ELF-1 (cell line): ENCODE measurements at places on chromosomes 3 and 15.

DNA sequence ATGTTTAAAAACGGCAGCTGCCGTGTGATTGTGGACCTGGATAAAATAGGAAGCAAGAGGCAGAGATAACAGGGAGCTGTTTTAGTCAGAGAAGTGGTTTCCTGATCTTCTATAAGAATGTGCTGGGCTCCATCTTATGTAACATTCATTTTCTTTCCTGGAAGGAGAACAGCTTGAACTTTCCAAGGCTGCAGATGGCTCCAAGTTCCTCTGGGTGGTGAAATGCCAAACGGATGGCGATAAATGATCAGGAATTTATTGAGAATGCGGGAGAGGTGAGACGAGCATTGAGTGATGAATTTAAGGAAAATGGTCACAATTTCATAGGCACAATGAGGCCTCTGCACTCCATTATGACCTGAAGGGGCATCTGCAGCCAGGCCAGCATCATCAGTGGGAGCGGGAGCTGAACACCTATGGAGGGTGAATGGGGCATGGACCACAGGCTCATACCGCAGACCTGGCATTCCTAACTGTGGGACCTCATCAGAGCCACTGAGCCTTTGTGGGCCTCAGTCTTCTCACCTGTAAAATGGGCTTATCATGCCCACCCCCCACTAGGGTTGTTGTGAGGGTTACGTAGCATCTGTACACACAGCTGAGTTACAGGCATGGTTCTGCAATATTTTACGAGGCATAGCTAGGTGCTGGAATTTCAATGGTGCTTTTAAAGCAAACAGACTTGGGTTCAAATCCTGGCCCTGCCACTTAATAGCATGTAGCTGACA, 17.1 kb downstream of the MGLL start:
- no peak for DNase-seq

DNA sequence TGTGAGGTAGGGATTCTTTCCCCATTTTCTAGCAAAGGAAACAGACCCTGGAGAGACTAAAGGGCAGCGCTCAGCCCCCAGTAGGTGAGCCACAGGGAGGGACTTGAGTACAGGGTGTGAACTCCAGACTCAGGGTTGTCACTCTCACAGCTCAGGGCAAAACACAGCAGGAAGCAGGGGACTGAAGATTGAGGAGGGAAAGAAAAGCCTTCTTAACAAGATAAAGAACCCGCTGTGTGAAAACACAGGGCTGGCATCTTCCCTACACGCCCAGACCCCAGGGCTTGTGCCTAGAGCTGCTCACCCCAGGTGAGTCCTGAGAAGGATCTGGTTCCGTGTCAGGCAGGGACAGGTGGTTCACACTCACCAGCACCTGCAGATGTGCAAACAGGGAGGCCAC, 59.6 kb downstream of the ABTB1 start:
- DNase-seq = peak; percentile 90

GRCh38 chr15:34154725-34155204, 52.9 kb downstream of the PGBD4 start:
- DNase-seq = no peak

- DNase-seq = no peak
Measured at GRCh38 chr15:46322753-46323152, 687.9 kb downstream of the SQOR start.

- no peak for DNase-seq
Measured at GRCh38 chr3:42732196-42732828, 29.7 kb upstream of the HHATL start.

GRCh38 chr15:31577108-31577507, 250.5 kb downstream of the KLF13 start:
- no peak for DNase-seq

DNA sequence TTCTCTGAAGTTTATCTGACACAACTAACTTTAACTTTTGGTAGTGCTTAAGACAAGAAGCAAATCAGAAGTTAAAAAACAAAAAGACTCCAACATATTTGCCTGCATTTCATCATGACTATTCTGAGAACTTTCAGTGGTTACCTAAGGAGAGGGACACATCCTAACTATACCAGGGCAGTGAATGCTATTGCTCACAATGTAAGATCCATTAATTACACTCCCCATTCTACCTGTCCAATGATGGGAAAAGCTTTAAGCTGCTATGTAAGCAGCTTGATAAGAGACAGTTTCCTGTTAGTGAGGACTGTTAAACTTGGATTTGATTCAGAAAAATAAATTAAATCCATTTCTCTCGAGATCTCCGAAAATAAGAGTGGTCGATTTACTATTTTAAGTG, 37.5 kb downstream of the SERPINI1 start:
- DNase-seq = no peak

- no peak for DNase-seq
Measured at GRCh38 chr15:95684126-95684525, 646.4 kb upstream of the NR2F2 start.

DNA sequence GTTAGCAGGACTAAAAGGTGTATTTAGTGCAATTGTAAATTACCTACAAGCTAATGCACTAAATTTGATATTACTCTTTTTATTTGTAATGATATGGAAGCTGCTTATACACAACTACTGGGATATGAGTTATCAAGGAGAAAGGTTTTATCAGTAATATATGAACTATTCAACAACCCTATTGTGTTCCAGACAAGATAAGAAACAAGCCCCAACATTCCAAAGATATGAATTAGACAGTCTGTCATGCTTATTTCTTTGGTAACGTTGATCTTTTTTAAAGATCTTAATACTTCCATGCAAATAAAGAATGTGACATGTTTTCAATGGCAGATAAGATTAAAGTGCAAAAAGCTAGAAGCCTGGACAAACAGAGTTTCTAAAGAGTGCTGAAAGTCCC, 314.0 kb upstream of the THBS1 start:
- no peak for DNase-seq

DNA sequence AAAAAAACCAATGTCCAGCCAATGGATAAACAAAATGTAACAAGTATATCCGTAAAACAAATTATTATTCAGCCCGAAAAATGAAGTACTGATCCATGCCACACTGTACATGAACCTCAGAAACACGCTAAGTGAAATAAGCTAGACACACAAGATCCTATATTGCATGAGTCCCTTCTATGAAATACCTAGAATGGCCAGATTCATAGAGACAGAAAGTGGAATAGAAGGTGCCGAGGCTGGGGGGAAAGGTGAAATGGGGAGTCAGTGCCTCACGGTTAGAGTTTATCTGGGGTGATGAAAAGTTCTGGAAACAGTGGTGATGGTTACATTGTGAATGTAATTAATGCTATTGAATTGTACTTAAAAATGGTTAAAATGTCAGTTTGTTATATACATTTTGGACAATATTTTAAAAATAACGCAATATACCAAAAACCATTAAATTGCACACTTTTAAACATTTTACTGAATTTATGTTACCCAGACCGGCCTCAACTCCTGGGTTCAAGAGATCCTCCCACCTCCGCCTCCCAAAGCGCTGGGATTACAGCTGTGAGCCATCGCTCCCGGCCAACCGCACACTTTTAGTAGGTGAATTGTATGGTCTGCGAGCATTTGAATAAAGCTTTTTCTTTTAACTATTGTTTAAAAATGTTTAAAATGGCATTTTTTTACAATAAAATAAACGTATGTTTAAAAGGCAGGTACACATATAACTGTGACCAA, 2.1 kb downstream of the RNF168 start:
- no peak for DNase-seq

GRCh38 chr3:72142028-72142427, 357.1 kb upstream of the PROK2 start:
- DNase-seq = no peak

DNA sequence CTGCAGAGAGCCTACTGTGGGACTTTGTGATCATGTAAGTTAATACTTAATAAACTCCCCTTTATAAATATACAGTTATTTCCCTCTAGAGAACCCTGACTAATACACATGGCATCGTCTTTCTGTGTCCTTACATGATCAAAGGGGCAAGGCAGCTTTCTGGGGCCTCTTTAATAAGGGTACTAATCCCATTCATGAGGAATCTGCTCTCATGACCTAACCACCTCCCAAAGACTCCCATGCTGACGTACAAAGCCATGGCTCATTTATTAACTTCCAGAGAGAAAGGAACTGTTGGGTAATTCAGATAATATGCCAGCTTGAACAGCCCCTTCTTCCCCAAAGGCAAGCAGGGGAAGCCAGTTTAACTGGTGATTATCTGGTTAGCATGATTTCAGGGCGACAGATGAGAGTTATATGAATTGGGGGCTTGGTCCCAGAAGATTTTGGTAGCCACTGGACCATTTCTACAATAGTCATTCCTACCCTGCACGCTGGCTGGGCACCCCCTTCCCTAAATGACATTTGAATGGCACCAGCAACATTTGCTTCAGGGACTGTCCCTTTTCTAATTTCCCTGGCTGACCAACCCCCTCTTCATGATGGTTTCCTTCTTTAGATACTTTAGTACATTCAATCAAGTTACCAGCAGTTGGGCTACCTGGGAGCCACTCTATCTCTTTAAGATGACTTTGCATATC, 83.6 kb upstream of the C3orf80 start:
- DNase-seq = no peak

- no peak for DNase-seq
Measured at GRCh38 chr3:8519156-8519555, 17.5 kb downstream of the LMCD1 start.

DNA sequence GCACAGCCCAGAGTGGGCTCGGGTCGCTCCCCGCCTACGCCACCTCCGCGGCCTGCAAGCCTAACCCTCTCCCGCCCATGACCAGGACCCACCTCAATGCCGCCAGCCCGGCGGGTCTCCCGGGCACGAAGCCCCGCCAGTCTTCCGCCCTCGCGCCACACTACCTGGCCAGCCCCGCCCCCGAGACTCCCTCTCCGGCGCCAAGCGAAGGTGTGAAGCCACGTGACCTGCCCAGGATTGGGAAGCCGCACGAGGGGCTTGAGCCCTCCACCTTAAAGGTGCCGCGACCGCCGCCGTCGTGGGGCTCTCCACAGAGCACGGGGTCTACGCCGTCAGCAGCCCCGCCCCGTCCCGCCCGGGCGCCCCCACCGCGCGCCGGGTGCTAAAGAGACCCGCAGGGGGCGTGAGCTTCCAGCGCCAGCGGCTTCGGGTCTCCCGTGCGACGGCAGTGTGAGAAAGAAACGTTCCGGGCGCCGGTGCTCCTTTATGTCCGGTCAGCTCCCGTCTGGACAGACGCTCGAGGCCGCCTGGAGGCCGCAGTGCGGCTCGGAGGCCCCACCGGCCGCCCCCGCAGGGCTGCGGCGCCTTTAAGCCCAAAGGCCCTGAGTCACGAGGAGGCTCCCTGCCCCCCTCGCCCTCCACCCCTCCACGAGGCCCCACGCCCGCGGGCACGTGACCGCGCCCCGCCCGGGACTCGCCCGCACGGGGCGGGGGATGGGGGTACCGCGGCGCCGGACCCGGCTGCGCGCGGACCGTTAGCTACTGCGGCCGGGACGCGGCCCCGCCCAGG, at the start of gene CPEB1:
CPEB1 (minus strand) TSS at position 319 of the 790 bp plus-strand sequence. CDS start 18,904 bp downstream, outside the sequence.
- peak; percentile 30 for DNase-seq

DNA sequence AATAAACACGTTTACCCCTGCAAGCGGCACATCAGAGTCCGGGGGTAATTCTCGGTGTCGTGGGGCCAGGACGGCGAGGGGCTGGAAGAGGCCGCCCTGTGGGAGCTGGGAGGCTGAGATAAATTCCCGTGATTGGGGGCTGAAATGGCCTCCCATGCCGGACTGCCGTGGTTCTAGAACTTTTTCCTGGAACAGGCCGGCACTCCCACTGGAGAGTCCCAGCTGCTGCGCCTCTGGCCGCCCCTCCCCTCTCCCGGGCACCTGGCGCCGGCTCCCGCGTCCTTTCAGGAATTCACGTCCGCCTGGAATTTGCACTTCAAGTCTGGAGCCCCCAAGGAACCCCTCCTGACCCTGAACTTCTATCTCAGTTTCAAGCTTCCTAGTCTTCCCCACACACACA, 10.8 kb upstream of the LRRC2 start:
- peak; percentile 78 for DNase-seq

DNA sequence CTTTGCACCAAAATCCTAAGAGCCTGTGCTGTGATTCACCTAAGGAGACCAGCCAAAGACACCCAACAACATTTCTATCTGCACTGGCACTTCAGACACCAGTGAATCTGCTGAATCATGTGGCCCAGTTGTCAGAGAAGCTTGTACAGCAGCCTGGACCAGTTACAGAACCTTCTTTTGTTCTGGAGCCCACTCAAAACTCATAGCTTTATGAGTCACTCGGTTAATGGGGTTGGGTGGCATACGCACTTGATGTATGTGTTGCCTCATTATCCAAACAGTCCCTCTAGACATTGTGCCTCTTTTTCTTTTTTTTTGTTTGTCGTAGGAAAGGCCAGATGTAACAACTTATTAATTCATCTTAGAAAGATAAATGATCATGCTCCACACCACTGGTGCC, 25.6 kb upstream of the GOLGA6L2 start:
- no peak for DNase-seq

DNA sequence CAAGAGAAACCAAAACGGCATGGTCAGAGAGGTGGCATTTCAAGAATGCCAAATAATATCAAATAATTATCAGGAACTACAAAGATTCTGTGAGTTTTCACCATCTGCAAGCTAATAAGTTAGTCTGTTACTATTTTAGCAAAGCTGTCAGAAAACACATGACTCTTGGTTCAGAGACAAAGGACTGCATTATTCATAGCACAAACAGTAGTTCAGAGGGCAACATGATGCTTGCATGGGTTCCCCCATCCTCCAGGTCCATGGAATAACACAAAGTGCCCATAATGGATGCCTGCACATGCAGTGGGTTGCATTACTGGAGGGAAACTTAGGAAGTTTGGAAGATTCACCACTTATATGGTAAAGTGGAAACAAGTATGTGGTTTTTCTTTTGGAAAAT, 228.8 kb upstream of the ALCAM start:
- no peak for DNase-seq

DNA sequence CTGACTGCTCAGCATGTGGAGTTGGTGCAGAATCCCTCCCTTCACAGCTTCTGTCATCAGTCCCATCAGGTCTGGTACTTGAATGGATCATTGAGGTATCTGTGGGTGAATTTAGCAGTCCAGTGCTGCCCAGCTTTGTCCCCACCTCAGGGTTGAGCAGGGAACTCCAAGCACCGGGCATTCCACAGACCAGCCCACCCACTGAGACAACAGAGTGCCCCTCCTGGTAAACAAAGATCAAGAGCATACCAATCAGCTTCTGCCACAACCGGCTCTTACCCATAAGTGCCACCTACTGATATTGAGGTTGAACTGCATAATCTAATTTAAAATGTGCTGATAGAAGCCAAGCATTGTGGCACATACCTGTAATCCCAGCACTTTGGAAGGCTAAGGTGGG, 57.1 kb upstream of the FXR1 start:
- peak; percentile 82 for DNase-seq

DNA sequence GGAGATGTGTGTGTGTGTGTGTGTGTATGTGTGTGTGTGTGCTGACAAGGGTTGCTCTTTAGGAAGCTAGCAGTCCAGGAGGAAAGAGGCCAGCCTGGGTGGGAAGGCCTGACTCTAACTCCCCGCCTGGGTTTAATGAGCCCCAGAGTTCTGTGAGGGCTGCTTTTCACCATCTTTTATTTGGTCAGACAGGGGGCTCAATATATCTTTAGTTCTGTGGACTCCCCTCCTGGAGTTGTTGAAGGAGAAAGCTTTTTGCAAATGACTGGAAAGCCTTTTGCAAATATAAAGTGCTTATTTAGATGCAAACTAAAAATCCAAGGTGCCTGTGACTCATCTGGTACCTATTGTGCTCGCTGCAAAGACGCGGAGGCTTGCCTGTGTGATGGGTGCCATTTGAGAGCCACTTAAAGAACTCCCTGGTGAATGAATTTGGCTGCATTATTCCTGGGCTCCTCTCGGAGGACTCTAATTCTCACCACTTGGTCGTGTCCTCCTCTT, 24.5 kb downstream of the DRD3 start:
- peak; percentile 56 for DNase-seq

- peak; percentile 55 for DNase-seq
Measured at GRCh38 chr15:78944669-78945407, at the start of gene CTSH. Gene CTSH, minus strand, starts transcription at chr15:78945046. Its CDS starts 65 bp downstream, at chr15:78944981.
